ENCODE measurements at places on chromosomes 4 and X.

DNA sequence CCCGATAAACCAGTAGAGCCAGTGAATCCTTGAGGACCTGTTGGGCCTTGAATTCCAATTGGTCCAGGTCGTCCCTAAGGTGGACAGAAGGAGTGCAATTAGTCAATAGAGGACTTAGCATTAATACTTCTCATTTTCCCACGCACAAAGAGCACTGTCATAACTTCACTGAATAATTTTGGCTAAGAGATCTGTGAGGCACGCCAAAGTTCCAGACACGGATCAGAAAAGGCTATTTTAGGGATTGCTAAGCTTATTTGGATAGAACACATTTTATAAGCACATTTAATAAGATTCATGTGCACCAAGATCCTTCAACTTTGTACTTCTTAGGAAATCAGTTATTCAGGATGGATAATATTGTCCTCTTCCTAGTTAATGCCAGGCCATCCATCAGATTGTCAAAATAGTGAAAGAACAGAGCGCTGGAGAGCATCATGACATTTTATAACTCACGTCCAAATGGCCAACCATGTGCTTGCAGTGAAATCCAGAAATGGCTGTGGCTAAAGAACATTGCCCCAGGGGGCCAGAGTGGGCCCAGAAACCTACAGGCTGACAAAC is 129.8 kb downstream of the ATG4A start:
- DNase-seq: no peak

DNA sequence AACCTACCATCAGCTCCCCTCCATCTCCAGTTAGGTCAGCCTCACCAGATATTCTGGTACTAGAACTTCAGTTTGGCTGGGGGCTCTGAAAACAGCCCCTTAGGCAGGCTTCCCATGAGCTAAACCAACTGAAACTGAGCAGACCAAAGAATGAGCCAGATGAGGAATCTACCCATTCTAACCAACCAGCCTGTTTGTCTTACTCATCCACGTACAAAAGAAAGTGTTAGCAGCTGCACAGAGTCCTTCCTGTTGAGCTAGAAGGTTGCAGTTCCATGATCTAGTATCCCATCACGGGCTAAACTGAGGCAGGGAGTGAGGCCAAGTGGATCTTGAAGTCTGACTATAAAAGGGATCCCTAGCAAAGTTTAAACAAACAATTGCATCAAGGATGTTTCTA is 17.5 kb downstream of the MAGEA9B start:
- DNase-seq: no peak

- no peak for DNase-seq
Observed at GRCh38 chr4:108168671-108169523, at the start of gene LEF1. Gene LEF1 (minus strand): TSS chr4:108168932. CDS start chr4:108167767, 1,165 bp downstream.

DNA sequence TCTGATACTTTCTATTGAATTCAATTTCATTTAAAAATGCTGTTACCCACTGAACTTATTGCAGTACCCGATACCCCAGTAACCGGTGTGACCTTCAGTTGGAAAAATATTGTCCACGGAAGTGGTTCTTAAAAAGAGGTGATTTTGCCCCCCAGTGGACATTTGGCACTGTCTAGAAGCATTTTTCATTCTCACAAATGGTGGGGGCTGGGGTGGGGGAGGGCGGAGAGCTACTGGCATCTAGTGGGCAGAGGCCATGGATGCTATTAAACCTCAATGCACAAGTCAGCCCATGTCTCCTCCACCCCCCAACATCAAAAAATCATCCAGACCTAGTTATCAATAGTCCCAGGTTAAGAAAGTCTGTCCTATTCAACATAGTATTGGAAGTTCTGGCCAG is 19.6 kb upstream of the CHM start:
- no peak for DNase-seq

- no peak for DNase-seq
Observed at GRCh38 chr4:22744478-22745062, 51.8 kb downstream of the GBA3 start.

DNA sequence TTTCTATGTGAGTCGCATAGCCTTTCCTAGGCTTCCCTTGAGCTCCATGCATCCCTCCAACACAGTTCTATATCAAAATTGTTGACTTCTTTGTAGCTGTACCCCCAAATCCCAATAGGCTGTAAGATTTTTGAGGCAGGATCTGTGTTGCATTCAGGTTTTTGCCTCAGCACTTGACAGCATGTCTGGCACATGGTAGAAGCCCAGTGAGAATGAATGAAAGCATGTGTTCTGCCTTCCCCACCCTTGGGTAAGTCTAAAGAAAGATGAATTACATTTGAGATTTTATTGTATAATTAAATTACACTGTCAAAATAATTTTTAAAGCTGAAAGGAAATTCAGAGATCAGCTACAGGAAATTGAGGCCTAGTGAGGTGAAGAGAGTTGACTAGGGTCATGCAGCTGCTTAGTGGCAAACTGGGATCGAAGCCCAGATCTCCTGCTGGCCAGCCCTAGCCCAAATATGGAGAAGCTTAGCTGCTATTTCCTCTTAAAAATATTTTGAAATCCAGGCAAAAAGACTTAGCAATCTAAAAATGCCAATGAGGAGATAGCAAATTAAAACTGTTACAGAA is 122.5 kb downstream of the SPATA18 start:
- no peak for DNase-seq

DNA sequence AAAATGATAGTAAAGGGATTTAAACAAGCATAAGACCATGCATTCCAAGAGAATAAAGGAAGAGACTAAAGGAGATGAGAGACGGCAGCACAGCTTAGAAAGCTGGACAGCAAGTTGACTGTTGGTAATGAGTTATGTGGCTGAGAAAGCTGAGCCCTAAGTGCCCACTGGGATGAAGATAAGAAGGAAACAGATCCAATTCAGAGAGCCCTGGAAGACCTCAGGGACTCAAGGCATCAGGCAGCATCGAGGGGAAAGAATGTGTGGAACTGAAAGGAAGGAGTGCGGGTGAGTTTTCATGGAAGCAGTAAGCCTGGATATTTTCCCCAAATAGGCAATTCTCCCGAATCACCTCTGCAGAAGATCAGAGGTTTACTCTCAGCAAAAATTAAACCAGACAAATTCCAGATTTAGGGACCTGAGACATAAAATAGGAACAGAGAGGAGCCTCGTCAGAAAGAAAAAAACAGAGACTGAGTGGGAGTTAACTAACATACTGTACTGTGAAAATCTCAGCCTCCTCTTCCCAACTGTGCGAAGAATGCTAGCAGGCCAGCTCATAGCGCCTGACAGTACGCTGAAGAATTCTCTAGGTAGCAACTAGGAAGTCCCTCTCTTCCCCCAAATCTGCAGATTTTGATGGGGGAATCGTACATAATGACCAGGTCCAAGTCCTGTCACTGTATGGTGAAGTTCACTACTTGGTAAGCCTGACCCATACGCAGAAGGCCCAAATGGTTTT is 187.7 kb upstream of the TAPT1 start:
- DNase-seq: no peak

DNA sequence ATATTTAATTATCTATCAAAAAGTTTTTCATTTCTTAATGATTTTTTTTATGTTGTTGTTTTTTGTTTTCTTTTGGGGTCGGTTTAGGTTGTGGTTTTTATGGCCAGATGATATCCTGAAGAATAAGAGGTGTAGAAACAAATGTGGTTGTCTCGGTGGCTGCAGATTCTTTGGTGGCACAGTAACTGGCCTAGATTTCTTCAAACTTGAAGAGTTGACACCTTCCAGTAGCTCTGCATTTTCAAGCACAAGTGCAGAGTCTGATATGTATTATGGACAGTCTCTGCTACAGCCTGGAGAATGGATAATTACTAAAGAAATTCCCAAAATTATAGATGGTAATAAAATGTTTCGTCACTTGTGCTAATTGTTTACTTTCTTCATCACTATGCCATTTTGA is 82.6 kb downstream of the BLTP1 start:
- no peak for DNase-seq

DNA sequence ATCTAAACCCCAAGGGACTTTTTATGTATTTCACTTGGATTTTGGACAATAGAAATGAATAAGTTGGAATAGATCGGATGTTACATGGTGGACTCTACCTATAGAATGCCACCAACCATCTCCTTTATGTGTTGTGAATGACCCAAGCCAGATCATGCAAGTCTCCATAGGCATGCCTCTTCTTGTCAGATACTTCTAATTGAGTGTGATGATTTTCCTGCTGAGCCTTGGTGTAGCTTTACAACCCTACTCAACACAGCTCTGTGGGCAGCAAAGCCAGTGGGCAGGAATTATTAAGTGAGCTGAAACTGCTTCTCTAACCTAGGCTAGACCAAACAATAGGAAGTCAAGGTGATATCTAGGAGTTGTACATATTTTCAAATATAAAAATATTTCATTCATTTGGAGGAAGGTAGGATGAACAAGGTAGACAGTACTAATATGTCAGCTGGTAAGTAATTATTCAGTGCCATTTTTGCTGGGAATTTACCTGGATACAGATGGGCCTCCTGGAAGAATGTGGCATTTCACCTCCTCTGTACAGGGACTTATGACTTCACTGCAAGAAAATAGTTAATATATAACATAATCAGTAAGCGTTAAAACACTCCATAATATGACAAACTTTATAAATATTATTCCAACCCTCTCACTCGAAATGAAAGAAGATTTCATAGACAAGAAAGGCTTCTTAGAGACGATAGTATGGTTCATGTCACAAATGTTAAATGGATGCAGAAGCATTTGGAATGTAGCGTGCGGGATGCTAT is 298.0 kb upstream of the FAT1 start:
- DNase-seq: no peak

DNA sequence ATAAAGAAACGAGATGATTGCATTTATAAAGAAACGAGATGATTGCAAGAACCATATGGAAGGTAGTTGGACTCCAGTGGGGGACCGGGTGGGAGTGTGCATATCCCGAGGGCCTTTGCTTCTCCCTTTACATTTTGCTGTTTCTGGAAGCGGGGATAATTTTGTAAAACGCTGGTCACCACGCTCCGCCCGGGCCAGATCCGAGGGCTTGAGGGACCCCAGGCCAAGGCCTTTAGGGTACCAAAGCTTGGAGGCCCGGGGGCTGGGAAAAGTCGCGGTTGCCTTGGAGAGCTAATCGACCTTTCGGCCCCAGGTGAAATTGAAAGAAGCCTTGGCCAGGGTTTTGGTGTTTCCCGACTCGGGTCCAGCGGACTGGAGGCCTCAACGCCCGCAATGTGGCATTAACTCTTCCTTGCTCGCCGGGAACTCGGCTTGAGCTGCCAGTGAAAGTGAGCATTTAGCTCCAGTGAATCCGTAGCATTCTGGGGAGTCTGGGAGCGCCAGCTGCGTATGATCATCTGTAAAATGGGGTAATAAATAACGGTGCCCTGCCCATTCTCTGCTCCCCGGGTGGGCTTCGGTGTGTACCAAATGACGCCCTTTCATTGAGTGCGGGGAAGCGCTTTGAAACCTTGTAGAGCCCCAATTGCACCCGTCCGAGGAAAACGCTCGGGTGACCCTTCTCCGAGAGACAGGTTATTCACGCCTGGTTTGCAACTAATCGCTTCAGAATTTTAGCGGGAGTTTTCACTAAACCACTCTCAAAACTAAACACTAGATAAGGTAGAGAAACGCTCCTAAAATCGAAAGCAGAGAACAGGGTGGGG is 4.5 kb downstream of the NKX3-2 start:
- DNase-seq: no peak

DNA sequence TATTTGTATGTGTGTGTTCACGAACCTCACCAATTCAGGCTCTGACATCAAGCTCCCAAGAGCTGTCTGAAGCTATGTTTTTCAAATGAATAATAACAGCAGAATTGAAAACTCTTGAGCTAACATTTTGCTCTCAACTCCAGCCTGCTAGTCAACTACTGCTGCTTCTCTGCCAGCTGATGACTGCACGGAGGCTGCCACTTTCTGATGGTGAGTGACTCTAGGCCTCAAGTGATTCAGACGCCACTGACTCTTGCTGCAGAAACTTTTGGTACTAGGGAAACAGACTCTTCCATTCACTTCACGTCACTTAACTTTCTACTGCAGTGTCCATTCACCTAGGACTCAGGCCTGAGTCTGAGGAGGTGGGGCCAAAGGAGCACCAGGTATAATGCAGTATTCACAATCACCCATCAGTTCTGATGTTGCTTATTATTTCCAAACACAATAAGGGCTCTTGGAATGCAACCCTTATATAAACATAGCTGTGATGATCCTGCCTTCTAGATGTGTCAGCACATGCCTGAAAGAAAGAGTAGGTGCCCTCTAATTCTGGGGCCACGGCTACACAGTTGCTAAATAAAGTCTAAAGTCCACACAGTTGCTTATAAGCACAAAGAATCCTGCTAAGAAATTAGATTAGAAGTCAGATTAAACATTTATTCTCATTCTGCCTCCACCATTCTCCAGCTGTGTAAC is 16.0 kb downstream of the PRDM8 start:
- DNase-seq: no peak

GRCh38 chr4:153652051-153652784 is 31.9 kb upstream of the TLR2 start:
- no peak for DNase-seq

- DNase-seq: no peak
Observed at GRCh38 chrX:75131973-75132627, 24.0 kb downstream of the ABCB7 start.

GRCh38 chr4:137470806-137471205 is 61.5 kb downstream of the PCDH18 start:
- no peak for DNase-seq

DNA sequence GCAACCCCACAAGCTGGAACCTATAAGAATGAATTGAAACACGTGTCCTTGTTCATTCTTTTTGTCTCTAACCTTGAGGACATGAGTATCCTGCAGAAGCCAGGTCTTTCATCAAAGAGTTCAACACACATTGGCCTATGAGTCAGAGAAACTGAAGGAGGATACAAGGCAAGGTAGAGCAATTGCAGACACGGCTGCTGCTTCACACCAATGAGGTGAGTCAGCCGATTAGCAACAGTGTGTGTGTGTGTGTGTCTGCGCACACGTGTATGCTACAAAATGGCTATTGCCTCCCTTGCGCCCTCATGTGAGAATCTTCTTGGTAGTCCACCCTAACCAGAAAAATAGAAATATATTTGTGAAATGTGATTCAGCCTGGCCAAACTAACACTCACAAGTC is 1477.7 kb upstream of the IGFBP7 start:
- no peak for DNase-seq

DNA sequence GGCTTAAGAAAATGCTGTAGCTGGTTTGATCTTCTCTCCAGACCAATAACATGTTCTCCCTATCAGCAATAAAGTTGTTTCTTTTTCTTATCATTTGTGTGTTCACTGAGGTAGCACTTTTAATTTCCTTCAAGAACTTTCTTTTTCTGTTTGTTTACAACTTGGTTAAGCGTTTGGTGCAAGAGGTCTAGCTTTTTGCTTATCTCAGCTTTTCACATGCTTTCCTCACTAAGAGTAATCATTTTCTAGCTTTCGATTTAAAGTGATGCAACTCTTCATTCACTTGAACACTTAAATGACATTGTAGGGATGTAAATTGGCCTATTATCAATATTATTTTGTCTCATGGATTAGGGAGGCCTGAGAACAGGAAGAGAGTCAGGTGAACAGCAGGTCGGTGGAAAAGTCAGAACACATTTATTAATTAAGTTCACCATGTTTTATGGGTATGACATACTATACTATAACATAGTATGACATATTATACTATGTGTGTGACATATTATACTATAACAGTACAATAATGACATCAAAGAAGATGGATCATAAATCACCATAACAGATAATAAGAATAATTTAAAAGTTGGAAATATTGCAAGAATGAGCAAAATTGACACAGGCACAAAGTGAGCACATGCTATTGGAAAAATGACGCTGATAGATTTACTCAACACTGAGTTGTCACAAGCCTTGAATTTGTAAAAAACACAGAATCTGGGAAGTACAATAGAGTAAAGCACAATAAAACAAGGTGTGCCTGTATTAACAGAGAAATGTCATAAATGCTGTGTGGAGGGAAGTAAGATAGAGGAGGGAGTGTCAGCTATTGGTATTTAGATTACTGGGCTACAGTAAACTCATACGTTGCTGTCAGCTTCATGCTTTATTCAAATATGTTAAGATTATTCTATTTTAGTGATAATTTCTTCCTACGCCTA is 218.6 kb upstream of the SLC7A11 start:
- DNase-seq: no peak
